ENCODE measurements at places on chromosomes 3 and 15.

DNA sequence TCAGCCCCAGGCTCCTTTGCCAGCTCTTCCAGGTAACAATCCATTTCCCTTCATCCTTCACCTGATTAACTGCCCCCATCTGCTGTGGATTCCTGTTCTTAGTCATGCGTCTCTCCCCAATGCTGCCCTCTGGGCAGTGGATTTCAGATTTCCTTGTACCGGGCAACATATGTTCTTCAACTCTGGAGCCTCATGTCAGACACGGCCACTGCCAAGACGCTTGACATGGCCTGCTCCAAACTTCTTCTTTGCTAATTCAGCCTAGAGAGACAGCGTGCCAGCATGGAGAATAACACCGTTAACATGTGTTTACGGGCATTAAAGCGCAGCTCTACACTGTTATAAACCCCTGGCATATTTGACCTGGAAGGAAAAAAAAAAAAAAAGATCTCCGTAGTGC lies 1035.1 kb upstream of the NR2F2 start:
- DNase-seq: no peak

- no peak for DNase-seq
Measured at GRCh38 chr15:79516155-79516554, 84.0 kb downstream of the MINAR1 start.

DNA sequence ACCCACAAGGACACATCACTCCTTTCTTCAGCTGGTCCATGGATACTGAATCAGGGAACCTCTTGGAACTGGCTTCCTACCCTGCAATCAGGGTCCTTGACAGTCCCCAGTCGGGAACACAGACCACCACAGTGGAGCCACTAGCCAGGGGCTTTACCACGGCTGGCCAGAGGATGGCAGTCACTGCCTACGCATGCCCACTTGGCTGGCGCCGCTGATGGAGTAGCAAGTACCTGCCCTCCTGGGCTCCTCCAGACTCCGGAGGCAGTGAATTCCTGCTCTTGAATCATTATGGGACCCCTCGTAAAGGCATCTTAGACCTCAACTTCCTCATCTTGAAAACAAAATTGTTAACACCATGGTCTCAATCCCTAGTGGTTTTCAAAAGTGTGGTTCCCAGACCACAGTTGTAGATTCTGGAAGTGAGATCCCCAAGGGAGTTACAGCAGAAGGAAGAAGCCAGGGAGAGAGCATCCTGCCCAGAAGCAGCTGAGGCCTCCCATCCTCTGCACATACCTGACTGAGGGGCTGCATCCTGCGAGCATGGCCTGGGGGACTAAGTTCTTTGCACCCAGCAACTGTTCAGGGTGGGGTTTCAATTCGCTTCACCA lies 9.1 kb upstream of the SKIC8 start:
- peak; percentile 25 for DNase-seq

GRCh38 chr3:2770451-2770850 lies 339.7 kb downstream of the IL5RA start:
- no peak for DNase-seq

DNA sequence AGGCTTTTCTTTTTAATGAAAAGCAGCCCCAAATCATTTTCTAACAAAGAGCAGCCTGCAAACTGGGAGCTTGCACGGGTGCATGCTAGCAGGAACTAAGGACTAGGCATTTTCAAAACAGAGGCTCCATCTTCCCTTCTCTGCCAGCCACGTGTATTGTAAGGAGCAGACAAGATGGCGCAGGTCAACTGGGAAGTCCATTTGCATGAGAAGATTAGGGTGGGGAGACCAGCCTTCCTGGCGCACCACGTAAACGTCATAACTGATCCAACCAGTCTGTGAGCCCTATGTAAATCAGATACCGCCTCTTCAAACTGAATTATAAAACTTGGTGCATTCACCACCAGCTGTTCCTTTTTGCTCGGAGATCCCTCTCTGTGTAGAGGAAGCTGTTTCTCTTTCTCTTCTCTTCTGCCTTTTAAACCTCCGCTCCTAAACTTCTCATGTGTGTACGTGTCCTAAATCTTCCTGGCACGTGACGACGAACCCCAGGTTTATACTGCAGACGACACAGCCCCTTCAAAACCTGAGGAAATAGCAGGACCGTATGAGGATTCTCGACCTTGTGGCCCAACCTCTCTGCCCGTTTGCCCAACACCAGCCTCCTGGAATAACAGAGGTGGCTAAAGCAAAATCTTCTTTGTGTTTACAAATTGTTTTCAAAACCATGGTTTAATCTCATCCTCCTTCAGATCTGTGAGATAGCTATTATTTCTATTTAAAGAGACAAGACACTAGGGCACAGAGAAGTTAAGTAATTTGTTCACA lies 26.4 kb upstream of the SLC30A4 start:
- DNase-seq: no peak

GRCh38 chr3:131370935-131371687 lies 10.5 kb upstream of the NUDT16 start:
- no peak for DNase-seq

DNA sequence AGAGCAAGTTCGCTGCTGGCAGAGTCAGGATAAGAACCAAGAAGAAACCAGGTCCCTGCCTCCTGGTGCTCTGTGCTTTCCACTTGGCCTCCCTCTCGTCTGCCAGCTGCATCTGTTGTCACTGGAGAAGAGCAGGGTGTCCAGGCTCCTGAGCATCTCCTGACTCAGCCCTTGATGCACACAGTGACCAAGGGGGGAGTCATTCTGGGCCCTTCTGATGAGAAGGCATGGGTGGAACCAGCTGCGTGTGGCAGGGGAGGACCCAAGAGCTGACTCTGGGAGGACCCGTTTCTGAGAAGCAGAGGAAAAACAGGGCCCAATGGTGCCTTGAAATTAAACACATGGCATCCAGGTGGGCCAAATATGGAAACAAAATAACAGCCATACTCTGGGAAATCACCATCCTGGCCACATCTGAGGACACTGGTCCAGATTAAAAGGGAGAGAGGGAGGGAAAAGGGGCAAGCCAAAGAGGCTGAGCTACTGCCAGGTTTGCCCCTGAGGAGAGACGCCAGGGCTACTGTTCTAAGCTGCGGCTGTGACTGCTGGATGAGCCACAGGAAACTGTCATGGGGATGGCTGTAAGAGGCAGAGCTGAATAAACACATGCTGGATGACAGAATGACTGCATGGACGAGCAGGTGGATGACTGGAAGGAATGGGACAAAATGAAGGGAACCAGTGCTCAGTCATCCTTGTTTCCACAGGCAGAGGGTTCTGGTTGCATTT lies 58.1 kb upstream of the CA12 start:
- DNase-seq: no peak

DNA sequence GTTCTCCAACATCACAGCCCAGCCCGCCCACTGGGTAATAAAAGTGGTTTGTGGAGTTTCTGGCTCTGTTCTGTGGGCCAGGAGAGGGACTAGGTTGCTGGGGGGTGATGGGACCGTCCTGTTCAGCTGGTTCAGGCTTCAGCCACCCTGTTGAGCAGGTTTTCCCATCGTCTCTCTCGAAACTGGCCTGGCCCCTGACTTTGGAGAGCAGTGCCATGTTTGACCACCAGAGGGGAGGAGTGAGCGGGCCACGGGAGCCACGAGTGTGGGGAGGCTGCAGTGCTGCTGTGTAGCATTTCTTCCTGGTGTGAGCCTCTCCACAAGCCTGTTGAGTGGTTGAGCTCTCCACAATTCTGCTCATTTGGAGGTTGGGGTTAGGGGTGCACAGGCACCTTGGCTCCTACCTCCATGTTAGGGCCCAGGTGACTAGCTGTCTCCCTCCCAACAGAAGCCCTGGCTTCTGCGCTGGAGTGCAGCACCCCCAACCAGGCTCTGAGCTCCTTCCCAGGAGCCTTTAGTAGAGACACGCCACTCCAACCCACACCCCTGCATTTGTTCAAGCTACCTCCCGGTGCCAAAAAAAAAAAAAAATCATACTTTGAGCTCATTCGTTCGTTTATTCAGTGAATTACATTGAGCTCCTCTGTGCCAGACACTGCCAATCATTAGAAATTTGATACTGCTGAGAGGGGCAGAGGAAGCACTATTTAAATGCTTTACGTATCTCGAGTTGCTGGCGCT lies 13.9 kb downstream of the SPINT1 start:
- DNase-seq: no peak

DNA sequence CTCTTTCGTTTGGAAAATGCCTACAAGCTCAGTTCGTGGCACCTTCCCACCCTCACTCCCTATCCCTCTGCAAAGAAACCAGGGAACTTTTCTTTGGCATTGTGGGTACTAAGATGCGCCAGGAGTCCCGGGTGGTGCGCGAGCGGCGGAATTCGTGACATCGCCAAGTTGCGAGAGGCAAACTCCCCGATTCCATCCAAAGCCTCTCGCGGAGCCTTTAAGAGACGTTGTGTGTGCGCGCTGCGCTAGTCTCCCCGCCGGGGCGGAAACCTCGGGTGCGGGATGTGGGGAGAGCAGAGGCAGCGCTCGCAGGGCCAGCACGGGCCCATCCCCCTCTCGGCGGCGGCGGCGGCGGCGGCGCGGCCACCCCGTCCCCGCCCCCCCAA lies 443 bp upstream of the NR2F2 start:
- DNase-seq: peak; percentile 30

DNA sequence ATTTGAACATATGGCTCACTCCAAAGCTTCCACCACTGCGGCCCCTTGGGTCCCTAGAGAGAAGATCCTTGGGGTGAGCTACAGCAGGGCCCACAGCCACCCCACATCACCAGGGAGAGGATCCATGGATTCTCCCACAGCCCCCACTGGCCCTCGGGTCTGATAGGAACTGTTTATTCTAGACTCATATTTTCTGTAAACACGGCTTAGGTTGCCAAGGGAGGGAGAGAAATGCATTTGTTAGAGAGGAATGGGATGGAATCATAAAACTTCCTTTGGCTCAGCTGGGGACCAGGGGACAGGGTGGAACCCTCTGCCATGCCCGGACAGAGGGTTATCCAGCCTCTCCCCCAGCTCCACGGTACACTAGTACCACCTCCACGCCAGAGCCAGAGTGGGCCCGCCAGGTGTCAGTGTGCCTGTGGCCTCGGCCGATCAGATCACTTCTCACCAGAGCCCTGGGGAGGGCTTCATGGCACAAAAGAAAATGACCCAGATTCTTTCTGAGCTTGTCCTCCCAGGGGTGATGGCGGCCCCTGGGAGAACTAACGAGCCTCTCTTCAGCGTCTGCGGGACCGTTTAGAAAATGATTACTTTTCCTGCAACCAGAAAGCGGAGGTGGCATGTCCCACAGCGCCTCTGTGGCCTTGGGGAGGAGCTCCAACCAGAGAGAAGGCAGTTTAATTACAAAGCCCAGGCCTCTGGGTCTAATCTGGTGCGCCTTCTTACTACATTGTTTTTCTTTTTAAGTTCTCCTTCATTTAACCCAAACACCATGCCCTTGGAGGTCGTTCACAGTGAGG lies 33.7 kb downstream of the ADCY5 start:
- no peak for DNase-seq

DNA sequence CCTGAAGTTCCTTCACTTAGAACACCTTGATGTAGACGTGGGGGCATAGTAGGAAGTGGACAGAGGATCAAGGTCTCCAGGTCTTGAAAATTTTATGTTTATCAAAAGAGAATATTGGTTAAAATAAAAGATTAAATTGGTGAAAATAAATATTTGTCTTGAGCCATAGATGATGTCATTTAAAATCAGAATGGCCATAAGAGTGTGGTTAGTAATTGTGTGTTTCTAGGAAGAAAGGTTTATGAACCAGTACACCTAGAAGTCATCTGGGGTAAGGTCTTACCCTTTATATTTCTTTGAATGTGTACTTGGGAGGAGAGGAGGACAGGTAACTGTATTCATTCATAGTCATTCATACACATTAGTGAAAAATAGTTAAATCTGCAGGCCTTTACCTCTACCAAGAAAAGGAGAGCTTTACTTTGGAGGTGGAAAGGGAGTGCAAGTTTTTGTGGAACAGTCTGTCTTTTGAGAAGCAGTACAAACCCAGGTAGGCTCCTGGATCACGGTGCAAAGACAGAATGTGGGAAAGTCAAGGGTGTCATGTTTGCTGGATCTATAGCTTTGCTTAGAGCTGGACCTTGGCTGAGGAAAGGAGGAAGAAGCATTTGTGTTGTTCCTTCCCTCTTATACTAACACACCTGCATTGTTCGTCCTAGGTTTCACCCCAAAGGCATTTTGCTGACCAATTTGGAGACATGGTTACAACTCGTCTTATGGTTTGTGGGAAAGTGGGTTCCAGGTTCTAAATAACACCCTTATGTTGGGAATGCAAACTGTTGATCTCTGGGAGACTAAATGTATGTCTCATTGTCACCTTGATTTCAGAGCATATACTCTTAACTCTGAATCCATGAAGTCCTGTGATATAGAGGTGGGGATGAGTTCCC lies 6.2 kb downstream of the SCAANT1 start:
- DNase-seq: no peak

- no peak for DNase-seq
Measured at GRCh38 chr15:74775894-74776293, 6.0 kb upstream of the CSK start.

- no peak for DNase-seq
Measured at GRCh38 chr15:69795601-69796000, 302.1 kb downstream of the TLE3 start.

- no peak for DNase-seq
Measured at GRCh38 chr15:38247336-38247735, 5.3 kb upstream of the SPRED1 start.

GRCh38 chr15:40650479-40650878 lies 44.5 kb upstream of the RAD51 start:
- DNase-seq: no peak

DNA sequence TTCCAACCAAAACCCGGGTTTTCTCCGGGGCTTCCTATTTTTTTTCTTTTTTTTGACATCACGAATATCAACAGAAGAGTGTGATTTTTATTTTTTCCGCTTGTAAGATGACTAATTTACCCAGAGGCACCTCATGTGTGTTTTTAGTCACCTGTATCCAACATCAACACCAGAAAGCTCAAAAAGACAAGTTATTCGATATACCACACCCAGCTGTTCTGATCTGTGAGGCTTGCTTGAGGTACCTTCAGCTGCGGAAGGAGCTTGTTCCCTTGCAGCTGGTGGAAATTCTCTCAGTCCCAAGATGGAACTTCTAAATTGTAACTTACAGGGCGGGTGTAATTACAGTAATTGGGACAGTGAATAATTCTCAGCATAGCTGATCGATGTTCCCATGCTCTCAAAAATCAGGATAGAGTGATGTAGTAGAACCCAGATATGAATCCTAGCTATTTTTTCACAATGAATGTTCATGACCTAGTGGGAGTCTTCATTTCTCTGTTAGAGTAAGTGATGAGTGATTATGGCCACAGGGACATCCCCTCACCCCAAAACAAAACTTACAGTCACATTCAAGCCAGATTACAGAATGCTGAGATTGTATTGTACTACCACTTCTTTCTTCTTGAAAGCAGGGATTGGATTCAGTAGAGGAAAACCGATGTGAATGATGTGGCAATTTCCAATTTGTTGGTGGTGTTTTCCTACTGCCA lies 232.1 kb downstream of the AGBL1 start:
- no peak for DNase-seq

- no peak for DNase-seq
Measured at GRCh38 chr15:74233851-74234597, 2.1 kb upstream of the CCDC33 start.

GRCh38 chr3:113261063-113261625 lies 49.8 kb downstream of the BOC start:
- no peak for DNase-seq

All from substantia nigra (tissue), 51 donors.